ENCODE measurements at places on chromosomes 4 and X.

DNA sequence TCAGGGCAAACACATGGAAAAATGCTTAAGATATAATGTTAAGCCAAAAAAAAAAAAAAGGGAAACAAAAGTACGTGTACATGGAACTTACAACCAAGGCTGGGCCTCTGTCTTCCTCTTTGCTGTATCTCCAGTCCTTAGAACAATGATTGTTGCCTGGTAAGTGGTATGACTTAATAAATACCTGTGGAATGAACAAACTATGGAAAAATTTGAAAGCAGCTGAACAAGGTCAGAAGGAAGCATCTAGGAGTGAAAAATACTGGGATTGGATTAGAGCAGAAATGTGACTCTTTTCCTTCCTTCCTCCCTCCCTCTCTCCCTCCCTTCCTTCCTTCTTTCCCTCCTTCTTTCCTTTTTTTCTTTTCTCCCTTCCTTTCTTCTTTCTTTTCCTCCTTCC is 54.2 kb upstream of the SMIM10 start:
- DNase-seq: no peak

GRCh38 chr4:184668511-184669114 is 19.1 kb downstream of the PRIMPOL start:
- DNase-seq: no peak

DNA sequence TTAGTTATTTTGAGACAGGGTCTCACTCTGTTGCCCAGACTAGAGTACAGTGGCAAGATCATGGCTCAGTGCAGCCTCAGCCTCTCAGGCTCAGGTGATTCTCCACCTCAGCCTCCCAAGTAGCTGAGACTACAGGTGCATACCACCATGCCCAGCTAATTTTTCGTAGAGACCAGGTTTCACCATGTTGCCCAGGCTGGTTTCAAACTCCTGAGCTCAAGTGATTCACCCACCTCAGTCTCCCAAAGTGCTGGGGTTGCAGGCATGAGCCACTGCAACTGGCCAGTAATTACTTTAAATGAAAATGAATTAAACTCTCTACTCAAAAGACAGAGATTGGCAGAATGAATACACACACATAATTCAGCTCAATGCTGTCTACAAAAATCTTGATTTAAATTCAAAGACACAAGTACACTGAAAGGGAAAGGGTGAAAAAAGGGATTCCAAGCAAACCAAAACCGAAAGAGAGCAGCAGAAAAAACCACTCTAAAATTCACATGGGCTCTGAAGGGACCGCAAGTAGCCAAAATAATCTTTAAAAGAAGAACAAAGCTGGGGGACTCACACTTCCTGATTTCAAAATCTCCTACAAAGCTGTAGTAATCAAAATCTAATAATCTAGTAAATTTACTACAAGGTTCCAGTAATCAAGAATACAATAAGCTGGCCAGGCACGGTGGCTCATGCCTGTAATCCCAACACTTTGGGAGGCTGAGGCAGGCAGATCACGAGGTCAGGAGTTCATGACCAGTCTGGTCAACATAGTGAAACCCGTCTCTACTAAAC is 11.8 kb upstream of the SPON2 start:
- no peak for DNase-seq

DNA sequence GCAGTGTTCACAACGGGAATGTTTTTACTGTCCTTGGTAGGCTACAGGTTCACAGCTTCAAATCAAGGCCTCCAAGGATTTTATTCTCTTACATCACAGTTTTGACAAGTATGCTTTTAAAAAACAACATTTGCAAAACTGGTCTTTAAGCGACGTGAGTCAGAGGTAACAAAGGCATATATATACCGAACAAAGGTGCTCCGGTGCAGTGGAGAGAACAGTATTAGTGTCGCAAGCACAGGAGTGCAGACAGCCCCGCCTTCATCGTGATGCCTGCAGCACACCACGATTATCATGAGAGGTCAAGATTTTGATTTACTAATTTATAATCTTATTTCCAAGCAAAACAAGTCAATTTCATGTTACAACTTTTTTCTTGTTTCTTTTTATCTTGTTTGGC is 90.8 kb downstream of the GATB start:
- DNase-seq: no peak

GRCh38 chr4:101782546-101782945 is 8.0 kb upstream of the BANK1 start:
- no peak for DNase-seq

DNA sequence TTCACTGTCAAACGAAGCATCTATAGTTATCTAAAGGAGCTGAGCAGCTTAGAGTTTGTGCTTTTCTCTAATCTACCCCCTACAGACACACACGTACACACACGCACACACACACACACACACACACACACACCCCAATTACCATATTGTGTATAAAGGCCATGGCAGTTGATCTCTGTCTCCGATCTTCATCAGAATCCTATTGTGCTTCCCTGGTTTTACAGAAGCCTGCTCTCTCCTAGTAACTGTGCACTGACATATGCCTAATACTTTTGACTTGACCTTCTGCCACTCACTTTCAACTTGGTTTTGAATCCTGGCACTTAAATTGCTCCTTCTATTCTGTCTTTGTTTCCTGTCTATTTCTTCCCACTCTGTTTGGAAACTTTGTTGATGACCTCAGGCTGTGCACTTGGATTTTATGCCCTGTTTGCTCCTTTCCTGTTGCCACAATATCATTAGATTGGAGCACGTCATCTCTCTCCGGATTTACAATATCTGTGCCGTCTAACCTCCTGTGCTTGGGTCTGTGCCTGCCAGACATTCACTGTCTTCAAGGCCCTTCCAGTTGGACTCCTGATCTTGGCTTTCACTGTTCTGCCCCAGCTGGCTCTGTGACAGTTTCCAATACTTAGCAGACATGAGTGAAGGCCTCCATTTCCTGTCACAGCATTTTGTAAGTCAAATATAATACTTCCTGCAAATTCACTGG is 928.1 kb downstream of the FAT4 start:
- DNase-seq: no peak

Data from NCI-H2171 treated with DMSO at 0.1 percent for 48 hours (cell line).